Fibroblast of skin of scalp (primary cell): ENCODE measurements at places on chromosomes 7 and 10.

- no peak for DNase-seq
Measured at GRCh38 chr7:94486216-94486615, 23.4 kb upstream of the CASD1 start.

- no peak for DNase-seq
Measured at GRCh38 chr7:45343746-45344145, 186.2 kb downstream of the RAMP3 start.

GRCh38 chr7:4256286-4256685 lies 425.8 kb upstream of the FOXK1 start:
- no peak for DNase-seq

DNA sequence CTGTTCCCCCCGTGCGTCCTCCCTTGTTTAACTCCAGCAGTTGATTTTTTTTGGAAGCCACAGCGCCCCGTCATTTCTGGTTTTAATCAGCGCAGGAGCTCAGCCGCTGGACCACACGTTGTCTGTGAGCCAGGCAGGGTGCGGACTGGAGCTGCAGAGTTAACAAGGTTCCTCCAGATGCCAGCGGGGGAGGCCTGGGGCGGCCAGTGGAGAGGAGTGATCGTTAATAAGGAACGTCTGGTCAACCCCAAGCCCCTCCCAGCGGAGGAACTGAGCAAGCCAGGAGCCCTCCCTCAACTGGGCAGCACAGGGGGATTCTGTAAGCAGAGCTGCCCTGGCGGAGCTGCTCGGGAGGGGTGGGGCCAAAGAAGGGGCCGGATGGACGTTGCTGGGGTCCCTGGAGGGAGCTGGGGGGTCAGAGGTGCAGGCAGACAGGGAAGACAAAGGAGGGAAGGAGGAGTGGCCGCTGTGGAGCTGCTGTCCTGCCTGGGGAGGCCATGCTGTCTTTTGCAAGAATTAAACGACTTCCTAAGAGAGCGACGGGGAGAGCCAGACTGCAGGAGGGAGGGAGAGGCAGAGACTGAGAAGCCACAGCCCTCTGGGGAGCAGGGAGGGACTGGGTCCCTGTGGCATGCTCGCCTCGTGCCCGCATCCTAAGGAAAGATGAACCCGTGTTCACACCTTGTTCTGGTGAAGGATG lies 537.1 kb upstream of the FOXK1 start:
- peak; percentile 69 for DNase-seq

- no peak for DNase-seq
Measured at GRCh38 chr10:95474228-95475002, 86.8 kb downstream of the SORBS1 start.

- DNase-seq: peak; percentile 58
Measured at GRCh38 chr10:47374611-47375536, 9.2 kb downstream of the ZNF488 start.
